ENCODE measurements at places on chromosomes 12 and 14.

DNA sequence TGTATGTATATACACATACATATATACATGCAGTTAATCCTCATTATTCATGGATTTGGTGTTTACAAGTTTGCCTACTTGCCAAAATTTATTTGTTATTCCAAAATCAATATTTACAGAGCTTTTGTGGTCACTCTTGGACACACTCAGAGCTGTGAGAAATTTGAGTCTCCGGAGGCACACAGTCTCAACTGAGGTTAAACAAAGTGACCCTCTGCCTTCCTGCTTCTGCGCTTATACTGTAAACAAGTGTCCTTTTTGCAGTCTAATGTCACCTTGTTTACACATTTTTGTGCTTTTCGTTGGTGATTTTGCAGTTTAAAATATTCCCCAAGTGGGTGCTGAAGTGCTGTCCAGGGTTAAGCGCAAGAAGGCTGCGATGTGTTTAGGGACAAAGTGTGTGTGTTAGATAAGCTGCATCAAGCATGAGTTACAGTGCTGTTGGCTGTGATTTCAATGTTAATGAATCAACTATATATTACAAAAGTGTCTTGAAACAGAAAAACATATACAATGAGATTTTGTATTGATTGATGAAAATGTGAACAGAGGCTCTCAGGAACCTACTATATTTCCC, 13.1 kb upstream of the LTA4H start:
- no peak for DNase-seq

- no peak for DNase-seq
These were observed 47.5 kb upstream of the PPP1R12A start for GRCh38 chr12:79982086-79983062.

DNA sequence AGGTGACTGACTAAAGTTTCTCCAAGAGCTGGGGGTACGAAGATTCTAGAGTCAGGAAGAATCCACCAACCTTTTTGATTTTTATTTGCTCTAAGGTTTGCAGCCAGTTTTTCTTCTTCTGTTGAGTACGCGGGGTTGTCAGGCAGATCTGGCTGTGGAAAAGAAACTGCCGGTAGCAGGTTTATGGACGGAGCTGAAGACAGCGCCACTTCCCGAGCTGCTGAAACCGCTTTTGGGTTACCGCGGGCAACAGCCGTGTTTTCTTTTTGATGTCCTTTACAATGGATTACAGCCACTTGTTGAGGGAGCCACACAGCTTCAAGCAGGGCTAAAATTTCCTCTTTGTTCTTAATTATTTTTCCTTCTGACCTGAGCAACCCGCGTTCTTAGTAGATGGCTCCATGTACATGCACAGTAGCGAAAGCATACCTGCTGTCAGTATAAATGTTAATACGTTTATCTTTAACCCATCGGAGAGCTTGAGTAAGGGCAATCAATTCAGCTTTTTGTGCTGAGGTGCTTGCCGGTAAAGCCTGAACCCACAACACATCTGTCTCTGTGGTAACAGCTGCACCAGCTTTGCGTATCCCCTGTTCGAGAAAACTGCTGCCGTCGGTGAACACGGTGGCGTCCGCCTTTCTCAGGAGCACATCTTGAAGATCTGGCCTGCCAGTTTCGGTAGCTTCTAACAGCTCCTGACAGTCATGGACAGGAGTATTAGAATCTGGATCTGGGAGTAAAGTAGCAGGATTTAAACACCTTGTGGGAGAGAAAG, 674.3 kb downstream of the TMEM121 start:
- DNase-seq: no peak

- DNase-seq: no peak
These were observed 220.5 kb upstream of the PRICKLE1 start for GRCh38 chr12:42810006-42810405.

DNA sequence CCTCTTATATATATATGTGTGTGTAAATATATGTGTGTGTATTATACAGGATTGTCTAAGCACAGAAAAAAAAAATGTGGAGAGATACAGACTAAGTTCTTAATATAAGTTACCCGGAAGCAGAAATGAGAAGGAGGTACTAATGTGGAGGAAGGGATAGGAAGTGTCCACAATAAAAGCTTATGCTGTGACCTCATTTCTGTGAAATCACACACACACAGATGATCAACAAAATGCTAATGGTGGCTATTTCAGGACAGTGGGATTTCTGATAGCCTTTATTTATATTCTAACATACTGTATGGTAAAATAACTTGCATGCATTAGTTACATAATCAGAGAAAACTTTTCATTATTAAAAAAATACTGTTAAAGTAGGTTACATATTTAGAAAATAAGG, 8.5 kb upstream of the RAD51AP1 start:
- DNase-seq: no peak
